ENCODE measurements at places on chromosomes 4 and X. TPM values are rescaled to one million over a fixed set of nuclear protein-coding genes. Genes with fewer than 3 reads are reported as not detected.

SH3RF1 gene
- total RNA-seq = 17.9 TPM

DNA sequence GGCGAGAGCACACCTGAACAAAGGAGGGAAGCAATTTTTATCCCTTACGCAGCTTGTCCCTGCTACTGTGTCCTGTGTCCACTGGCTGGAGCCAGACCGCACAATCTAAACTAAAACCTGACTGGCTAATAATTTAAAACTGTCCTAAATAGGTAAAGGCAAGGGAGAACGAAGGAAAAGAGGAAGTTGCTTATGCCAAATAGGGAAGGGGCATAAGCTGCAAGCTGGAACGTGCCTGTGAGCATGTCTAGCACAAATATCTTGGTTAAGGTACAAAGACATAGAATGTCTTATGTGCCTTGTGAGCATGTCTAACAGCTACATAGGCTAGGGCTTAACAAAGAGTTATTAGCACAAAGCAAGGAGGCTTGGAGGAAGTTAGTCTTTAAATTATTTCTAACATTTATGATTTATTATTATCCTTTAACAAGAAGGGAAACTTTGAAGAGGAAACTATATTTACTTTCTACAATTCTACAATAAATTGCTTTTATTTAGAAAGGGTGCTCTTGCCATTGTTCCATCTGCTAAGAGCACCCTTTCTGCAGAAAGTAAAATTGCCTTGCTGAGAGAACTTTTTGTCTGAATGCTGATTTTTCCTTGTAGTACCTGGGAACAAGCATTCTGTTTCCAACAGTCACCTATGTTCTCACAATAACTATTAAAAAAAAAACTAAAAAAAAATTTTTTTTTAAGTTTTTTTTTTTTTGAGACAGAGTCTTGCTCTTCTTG lies 80.6 kb upstream of the CBR4 start:
- no peak for DNase-seq

DNA sequence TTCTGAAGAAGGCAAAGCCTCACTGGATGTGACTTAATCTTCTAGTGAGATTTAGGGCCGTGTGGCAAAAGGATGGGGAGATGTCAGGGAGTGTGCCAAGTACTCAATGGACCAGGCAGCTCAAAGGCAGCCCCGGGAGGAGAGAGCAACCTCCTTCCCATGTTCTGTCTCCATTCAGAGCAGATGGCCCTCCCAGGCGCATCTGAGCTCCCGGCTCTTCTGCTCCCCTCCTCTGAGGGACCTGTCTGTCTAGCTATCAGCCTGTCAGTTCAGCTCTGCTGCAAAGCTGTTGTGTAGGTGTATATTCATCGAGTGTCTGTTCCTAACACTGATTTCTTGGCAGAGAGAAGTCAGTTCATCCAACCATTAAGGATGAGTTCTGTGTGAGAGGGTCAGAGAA lies 10.9 kb upstream of the PORCN start:
- DNase-seq = no peak

DNA sequence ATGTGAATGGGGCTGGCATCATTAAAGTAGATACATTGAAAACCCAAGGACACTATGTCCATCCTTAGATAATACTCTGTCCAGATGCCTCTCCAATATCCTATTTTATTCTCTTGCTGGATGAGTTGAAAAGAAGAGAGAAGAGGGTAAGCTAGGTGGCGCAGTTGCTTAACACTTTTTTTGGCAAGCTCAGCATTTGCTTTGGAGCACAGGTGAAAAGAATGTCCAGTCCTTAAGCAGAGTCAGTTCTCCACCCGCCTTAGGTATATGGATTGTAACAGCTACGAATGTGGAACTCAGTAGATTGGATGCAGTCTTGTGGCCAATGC lies 208.4 kb downstream of the NWD2 start:
- DNase-seq = no peak

DNA sequence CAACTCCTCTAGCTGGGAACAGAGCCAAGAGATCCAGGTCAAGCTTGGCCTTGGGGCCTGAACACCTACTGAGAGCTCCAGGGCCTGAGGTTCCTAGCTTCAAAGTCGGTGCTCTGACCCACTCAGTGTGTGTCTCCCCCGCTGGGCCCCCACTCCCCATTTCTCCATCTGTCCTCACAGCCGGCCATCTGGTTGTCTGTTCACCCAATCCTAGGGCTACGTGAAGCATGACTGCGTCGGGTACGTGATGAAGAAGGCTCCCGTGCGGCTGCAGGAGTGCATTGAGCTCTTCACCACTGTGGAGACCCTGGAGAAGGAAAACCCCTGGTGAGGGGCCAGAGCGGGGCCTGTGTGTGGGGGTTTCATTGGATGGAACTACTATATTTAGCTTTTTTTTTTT lies 12.3 kb downstream of the USP11 start:
- no peak for DNase-seq

DNA sequence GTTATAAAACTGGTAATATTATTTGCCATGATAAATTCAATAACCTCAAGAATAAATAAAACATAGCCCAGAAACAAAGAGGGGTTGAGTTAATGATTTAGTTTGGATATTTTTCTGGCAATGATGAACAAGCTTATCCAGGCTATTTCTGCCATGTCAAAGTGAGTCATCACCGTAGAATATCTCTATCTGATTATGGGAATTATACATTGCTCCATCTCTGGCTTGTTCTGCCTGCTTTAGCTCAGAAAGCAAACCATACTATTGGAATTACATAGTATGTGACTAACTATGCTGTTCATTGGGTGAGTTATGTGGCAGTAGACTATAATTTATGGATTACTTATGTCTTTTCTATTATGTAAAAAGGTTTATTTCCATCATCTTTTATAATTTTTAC lies 680.1 kb upstream of the AADAT start:
- DNase-seq = no peak

GRCh38 chr4:27198971-27199370 lies 338.3 kb downstream of the STIM2 start:
- no peak for DNase-seq

HELT gene
- not detected for total RNA-seq

DNA sequence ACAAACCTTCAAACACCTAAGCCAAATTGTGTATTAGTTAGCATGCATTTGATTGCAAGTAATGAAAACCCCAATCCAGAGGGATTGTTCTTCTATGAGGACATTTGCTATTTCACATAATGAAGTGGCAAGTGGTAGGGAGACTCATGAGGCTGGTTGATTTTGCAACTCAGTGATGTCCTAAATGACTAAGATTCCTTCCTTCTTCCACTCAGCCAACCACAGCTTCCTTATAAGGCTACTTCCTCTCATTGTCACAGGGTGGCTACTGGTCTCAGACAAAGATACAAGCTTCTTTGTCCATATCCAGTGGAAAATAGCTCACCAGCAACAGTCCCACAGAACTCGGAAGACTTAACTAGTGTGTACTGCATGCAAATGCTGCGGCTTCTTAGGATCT lies 5.3 kb upstream of the OTC start:
- DNase-seq = no peak

All from tibial nerve (tissue), 4 donors.